Frontal cortex (tissue), 4 donors: ENCODE measurements at places on chromosomes 2 and 18. TPM values are rescaled to one million over a fixed set of nuclear protein-coding genes. Genes with fewer than 3 reads are reported as not detected.

Gene UGT1A9
- total RNA-seq = not detected

- no peak for DNase-seq
Measured at GRCh38 chr2:31066551-31066950, 71.7 kb downstream of the GALNT14 start.

- DNase-seq = no peak
Measured at GRCh38 chr18:53796040-53796729, 428.3 kb downstream of the MBD2 start.

- DNase-seq = no peak
Measured at GRCh38 chr18:53752781-53753367, 471.6 kb downstream of the MBD2 start.

GRCh38 chr2:41414486-41415230, 633.2 kb upstream of the PKDCC start:
- no peak for DNase-seq

DNA sequence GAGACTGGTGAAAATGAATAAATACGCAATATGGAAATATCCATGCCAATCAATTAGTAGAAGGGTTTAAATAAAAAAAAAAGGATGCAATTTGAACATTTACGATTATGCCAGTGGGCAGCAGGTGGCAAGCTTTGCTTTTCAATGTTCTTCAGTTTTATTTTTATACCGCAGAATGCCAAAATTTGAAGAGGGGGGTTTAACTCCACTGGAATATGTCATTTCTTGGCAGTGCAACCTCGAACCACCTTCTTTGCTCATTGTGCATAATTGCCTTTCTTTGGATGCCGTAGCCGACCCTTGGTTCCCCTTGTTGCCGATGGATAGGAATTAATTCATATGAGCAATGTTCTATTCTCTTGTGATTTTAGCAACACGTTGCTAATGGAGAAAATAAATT, 88.0 kb downstream of the LTBP1 start:
- DNase-seq = no peak

Gene EPAS1
- 3.7 TPM for total RNA-seq

DNA sequence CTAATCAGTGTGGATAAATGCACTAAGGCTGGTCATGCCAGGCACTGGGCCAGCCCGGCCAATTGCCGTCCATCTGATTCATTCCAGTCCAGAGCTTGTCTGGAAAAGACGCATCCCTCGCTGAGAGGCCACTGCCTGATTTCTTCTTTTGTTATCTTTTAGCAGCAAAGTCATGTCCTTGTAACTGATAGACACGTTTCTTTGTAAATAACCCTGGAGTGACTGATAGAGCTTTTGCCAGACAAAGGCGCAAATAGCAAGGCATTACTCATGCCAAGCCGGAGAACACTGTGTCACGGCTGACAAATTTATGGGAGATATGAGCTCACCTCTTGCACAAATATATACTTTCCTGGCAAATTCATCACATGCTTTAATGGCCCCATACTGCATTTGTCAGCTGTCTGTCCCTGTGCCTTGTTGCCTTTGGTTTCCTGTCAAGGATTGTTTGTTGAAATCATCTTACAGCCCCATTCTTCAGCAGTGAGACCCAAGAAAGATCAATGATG, 164.4 kb downstream of the ETAA1 start:
- DNase-seq = no peak

DNA sequence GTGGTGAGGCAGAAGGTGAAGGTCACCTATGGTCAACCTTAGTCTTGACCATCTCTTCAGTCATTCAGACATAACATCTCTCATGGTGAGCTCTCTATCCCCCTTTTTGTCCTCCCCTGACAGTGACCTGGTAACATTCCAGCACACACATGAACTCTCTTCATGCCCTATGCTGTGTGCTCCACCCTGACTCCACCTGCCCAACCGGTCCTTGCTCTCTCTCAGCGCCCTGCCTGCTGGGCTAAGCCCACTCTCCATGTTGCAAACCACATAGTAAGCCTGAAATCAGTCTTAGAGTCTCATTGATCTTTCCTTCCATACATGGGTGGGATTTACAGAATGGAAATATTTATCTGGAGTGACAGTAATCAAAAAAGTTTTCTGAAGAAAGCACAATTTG, 52.8 kb downstream of the MARCO start:
- DNase-seq = no peak

DNA sequence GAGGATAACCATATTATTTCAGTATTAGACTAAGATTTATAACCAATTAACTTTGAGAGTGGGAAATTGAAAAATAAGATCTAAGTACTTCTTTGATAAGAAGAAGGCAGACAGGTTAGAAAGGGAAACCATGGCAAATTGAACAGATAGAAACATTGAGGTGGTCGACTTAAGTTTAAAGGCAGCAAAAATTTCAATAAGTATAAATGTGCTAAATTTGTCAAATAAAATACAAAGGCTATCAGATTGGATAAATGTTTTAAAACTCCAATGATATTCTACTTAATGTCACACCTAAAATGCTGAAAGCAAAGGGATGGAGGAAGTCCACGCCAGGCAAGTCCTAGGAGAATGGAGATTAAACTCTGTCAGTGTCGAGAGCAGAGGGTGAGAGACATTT, 59.2 kb downstream of the TMEM18 start:
- no peak for DNase-seq
